ENCODE measurements at places on chromosomes 1 and 21. TPM values are rescaled to one million over a fixed set of nuclear protein-coding genes. Genes with fewer than 3 reads are reported as not detected.

GRCh38 chr1:100440075-100440809 lies 87.9 kb downstream of the CDC14A start:
- peaks cover 7% of the 10 kb centered on the region for H3K4me1 ChIP-seq
- H3K36me3 ChIP-seq = peaks cover 4% of the 10 kb centered on the region
- H3K27ac ChIP-seq = no peak overlapping the region
- no peak overlapping the region for H3K4me3 ChIP-seq

PDIK1L gene
- 5.6 TPM for total RNA-seq

- H3K27me3 ChIP-seq = no peaks in the 10 kb centered on the region
- H3K27ac ChIP-seq = no peak overlapping the region
- no peaks in the 10 kb centered on the region for H3K4me1 ChIP-seq
- no peaks in the 10 kb centered on the region for H3K36me3 ChIP-seq
- H3K4me3 ChIP-seq = no peak overlapping the region
- no peak for DNase-seq
These were observed 33.7 kb downstream of the CDCA8 start for GRCh38 chr1:37725851-37726613.

- H3K4me3 ChIP-seq = no peak overlapping the region
- H3K36me3 ChIP-seq = peaks cover 47% of the 10 kb centered on the region
- H3K27ac ChIP-seq = no peak overlapping the region
- no peaks in the 10 kb centered on the region for H3K27me3 ChIP-seq
These were observed 9.1 kb downstream of the RPAP2 start for GRCh38 chr1:92307980-92308379.

GRCh38 chr1:32055416-32055815 lies 17.3 kb upstream of the TMEM39B start:
- H3K27ac ChIP-seq = no peak overlapping the region
- H3K4me3 ChIP-seq = no peak overlapping the region
- no peaks in the 10 kb centered on the region for H3K4me1 ChIP-seq
- DNase-seq = no peak

ARHGEF16 gene
- 48.1 TPM for total RNA-seq

DNA sequence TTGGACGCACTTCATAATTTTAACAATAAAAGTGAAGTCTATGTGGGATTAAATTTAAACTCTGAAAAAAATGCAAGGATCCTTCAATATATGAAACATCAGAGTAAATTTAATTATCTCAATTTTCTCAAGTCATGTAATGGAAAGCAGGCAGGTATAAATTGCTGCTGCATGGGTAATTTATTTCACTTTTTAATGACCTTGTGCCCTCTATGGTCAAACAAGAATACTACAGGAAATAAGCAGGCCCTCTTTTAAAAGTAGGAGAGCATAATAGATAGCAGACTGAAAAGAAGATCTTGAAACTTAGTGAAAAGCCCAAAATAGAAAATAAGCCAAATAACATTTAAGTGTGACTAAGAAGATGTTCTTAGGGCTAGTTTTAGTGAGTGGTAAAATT lies 22.9 kb downstream of the BCAS2 start:
- no peaks in the 10 kb centered on the region for H3K27me3 ChIP-seq
- no peaks in the 10 kb centered on the region for H3K4me1 ChIP-seq
- no peak overlapping the region for H3K4me3 ChIP-seq
- H3K27ac ChIP-seq = no peak overlapping the region

DNA sequence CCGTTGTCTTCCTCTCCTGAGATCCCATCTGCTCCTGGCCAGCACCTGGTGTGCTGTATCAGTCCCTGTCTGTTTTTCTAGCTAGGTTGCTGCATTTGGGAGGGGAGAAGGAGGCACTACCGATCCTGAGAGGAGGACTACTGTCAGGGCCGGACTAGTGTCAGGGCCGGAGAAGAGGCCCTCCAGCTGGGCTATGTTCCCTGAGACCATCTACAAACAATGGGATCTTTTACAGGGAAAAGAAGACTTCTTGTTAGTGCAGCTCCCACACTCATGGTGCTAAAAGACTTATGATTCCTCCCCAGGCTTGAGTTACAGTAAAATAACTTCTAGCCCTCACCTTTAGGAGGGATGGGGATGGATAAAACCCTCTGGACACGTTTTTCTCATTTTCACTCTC lies 141.0 kb upstream of the TNR start:
- no peaks in the 10 kb centered on the region for H3K36me3 ChIP-seq
- no peak overlapping the region for H3K27ac ChIP-seq
- peaks cover 13% of the 10 kb centered on the region for H3K27me3 ChIP-seq
- no peak for DNase-seq

DNA sequence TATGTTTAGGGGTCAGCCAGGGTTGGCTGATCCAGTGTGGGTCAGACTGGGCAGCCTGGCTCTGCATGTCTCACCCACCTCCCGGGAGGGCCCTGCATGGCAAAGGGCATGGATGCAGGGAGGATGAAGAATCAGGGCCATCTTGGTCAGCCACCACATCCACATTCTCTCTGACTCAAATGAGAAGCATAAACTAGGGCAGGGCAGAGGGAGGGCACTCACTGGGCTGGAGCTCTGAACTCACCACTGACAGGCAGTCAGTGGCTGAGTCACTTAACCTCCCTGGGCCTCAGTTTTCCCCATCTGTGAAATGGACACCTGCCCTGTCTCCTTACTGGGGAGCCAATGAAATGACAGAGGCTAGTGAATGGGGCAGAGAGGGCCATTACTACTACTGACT lies 4.3 kb upstream of the CELA2A start:
- H3K27me3 ChIP-seq = no peaks in the 10 kb centered on the region
- no peaks in the 10 kb centered on the region for H3K4me1 ChIP-seq
- no peak for DNase-seq

DNA sequence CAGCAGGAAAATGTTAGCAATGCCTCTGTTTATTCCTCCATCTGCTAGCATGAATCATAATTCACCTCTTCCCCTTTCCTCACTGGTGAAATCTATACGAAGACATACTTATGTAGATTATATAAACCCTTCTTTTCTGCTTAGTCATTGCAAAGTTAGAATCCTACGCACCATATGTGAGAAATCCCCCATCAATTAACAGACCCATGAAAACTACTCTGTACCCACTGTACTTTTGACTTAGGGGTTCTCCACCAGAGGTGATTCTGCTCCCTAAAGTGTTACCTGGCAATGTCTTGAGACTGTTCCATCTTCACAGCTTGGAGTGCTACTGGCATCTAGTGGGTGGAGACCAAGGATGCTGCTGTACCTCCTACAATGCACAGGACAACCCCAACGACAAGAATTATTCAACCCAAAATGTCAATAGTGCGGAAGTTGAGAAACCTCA lies 49.6 kb upstream of the KCTD3 start:
- H3K4me3 ChIP-seq = no peak overlapping the region
- peak; percentile 46 for DNase-seq
- no peaks in the 10 kb centered on the region for H3K27me3 ChIP-seq
- no peak overlapping the region for H3K27ac ChIP-seq
- no peaks in the 10 kb centered on the region for H3K4me1 ChIP-seq
- H3K36me3 ChIP-seq = no peaks in the 10 kb centered on the region

DNA sequence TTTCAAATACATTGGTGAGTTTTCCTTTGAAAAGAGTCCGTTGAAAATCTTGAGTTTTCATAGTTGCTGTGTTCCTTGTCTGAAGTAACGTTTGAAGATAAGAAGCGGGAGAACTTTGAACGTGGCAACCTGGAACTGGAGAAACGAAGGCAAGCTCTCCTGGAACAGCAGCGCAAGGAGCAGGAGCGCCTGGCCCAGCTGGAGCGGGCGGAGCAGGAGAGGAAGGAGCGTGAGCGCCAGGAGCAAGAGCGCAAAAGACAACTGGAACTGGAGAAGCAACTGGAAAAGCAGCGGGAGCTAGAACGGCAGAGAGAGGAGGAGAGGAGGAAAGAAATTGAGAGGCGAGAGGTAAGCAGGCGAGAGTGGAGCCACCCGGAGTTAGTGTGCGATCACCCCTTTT lies 129.7 kb downstream of the ITSN1 start:
- H3K27me3 ChIP-seq = no peaks in the 10 kb centered on the region
- DNase-seq = no peak
- H3K27ac ChIP-seq = no peak overlapping the region
- H3K4me3 ChIP-seq = no peak overlapping the region
- H3K4me1 ChIP-seq = no peaks in the 10 kb centered on the region

SERTAD4 gene
- total RNA-seq = 3.9 TPM

ZFP69B gene
- total RNA-seq = 16.2 TPM

ADAMTSL4 gene
- total RNA-seq = 6.1 TPM

- H3K4me3 ChIP-seq = no peak overlapping the region
- no peak for DNase-seq
- peaks cover 6% of the 10 kb centered on the region for H3K4me1 ChIP-seq
These were observed 36.5 kb downstream of the SERBP1 start for GRCh38 chr1:67393737-67394136.

GRCh38 chr21:42233067-42233961 lies 14.4 kb downstream of the ABCG1 start:
- no peaks in the 10 kb centered on the region for H3K4me1 ChIP-seq
- H3K36me3 ChIP-seq = no peaks in the 10 kb centered on the region
- DNase-seq = peak; percentile 48
- H3K27ac ChIP-seq = no peak overlapping the region

C1QB gene
- not detected for total RNA-seq

KAZN gene
- total RNA-seq = 7.6 TPM

DNA sequence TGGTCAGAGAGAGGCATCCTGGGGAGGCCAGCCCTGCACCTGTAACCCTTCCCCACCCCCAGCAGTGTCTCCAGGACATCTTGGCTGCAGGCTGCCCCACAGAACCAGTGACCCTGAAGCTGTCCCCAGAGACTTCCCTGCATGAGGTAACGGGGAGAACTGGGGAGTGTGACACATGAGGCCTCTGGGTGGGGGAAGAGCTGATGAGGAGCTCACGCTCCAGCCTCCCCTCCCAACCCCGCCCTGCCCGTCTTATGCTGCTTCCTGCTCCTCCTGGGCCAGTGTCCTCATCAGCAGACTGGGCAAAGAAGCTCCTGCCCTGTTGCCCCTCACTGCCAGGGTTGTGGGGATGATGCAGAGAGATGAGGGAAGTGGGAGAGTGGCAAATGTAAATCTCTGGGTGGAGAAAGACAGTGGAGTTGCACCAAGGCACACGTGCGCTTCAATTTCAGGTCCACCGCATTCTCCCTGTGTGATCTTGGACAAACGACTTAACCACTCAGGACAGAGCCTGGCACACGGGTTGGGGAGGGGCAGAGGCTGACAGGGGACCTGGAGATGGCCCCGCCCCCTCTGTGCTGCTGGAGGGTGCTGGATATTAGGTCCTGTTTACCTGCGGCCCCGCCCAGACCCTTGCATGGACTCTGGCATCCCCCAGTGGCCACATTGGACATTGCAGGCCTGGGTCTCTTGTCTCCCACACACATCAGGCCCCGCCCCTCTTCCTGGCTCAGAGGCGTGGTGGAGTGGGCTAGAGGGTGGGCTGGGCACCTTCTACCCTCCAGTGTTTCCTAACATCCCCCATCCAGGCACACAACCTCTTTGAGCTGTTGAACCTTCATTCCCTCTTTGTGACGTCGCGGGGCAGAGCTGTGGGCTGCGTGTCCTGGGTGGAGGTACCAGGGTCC lies 12.3 kb downstream of the CLCNKB start:
- DNase-seq = peak; percentile 98
- no peak overlapping the region for H3K27ac ChIP-seq
- no peaks in the 10 kb centered on the region for H3K36me3 ChIP-seq
- peak overlapping the region; percentile 62 for H3K4me3 ChIP-seq
- no peaks in the 10 kb centered on the region for H3K27me3 ChIP-seq
- H3K4me1 ChIP-seq = peaks cover 2% of the 10 kb centered on the region

GRCh38 chr1:53593758-53594380 lies 134.7 kb downstream of the DMRTB1 start:
- no peaks in the 10 kb centered on the region for H3K4me1 ChIP-seq
- DNase-seq = peak; percentile 94
- H3K27ac ChIP-seq = no peak overlapping the region

- H3K36me3 ChIP-seq = peaks cover 46% of the 10 kb centered on the region
- no peak overlapping the region for H3K27ac ChIP-seq
- H3K4me1 ChIP-seq = no peaks in the 10 kb centered on the region
- no peak for DNase-seq
- no peaks in the 10 kb centered on the region for H3K27me3 ChIP-seq
These were observed 8.5 kb downstream of the VPS45 start for GRCh38 chr1:150076066-150076465.

DNA sequence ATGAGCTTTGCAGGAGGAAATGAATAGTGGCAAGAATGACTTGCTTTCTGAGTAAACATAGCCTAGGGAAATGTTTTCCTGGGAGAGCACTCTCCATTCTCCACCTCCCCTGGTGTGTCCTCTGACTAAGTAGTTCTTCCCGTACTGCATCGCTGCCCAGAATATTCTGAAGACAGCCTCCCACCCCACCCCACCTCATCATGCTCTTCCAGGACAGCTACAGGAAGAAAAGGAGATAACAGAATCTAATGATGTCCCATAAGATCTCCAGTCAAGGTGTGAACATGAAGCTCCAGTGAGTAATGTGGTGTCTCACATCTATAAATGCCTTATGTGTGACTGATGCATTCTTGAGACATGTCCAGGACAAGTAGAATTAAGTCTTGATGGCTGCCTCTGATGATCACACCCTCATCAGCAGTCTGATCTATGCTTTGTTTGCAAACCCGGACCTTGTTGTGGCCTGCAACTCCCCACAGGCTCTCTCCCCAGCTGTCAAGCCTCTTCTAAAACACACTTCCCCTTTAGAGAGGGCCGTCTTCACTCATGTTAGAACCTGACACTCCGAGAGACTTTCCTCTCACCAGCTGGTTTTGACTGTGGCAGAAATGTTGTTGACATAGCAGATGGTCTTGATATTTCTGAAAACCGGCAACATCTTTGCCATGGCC lies 183.0 kb downstream of the CYYR1 start:
- no peaks in the 10 kb centered on the region for H3K4me1 ChIP-seq
- DNase-seq = no peak
- no peak overlapping the region for H3K27ac ChIP-seq
- H3K27me3 ChIP-seq = no peaks in the 10 kb centered on the region
- peaks cover 4% of the 10 kb centered on the region for H3K36me3 ChIP-seq

GRCh38 chr1:24984800-24985522 lies 54.9 kb upstream of the RUNX3 start:
- no peak overlapping the region for H3K27ac ChIP-seq
- H3K4me1 ChIP-seq = no peaks in the 10 kb centered on the region
- no peak for DNase-seq
- no peak overlapping the region for H3K4me3 ChIP-seq
- H3K27me3 ChIP-seq = no peaks in the 10 kb centered on the region

DNA sequence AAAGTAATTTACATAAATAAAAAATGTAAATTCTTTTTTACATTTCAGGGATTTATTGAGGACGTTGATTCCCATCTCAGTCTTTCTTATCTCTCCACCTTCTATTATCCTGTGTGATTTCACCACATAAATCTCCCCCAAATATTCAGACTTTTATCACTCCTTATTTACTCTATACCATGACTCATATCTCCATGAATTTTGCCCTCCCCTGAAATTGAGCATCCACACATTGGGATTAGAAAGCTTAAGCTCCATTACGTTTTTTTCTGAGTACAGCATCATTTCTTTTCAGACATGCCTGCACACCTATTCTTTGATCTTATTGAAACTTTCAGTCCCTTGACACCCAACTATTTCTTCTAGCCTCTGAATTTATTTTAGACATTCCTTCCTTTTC lies 111.2 kb downstream of the IFI44 start:
- no peaks in the 10 kb centered on the region for H3K36me3 ChIP-seq
- no peaks in the 10 kb centered on the region for H3K27me3 ChIP-seq
- DNase-seq = no peak
- no peaks in the 10 kb centered on the region for H3K4me1 ChIP-seq

GRCh38 chr1:245153081-245153551 lies 1.7 kb upstream of the KIF26B start:
- DNase-seq = peak; percentile 76
- H3K27me3 ChIP-seq = peaks cover 23% of the 10 kb centered on the region
- peak overlapping the region; percentile 61 for H3K4me3 ChIP-seq
- H3K36me3 ChIP-seq = no peaks in the 10 kb centered on the region
- H3K27ac ChIP-seq = no peak overlapping the region

Data from H9 (cell line).